ENCODE measurements at places on chromosomes 16 and 17.

- no peak for DNase-seq
Measured at GRCh38 chr17:3809135-3809534, 8.1 kb upstream of the ITGAE start.

DNA sequence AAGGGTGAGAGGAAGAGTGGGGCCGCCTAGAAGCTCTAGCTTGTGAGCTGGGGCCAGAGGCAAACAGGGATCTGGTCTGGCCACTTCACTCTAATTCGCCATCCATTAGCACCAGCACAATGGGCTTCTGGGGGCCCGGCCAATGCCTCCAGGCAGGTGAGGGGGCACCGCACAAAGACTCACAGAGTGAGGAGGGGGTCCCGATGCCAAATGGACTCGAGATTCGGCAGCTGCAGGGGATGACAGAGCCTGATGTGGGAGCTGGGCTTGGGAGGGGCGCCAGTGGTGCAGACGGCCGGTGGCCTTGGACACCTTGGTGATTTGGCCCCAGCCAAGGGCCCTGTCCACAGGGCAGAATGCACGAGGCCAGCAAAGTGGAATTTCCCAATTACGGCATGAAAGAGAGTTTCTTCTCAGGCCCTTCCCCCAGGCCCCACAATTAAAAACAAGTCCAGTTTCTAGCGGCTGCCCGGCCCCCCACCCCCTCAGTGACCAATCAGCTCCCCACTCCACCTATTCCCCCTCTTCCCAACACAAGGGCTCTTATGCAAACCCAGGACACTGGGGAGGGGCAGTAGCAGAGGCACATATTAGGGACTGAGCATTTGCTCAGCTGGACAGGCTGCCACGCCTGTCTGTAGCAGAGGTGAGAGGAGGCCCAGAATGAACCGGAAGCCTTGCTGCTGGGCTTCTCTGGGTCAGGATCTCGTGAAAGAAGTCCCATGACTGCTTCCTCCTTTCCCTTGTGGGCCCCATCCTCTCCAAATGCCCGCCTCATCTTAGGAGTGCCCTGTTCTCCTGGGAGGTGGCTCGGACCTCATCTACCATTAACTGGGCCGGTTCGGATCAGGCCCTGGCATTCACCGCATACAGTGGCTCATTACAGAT is 39.4 kb upstream of the MTSS2 start:
- no peak for DNase-seq

DNA sequence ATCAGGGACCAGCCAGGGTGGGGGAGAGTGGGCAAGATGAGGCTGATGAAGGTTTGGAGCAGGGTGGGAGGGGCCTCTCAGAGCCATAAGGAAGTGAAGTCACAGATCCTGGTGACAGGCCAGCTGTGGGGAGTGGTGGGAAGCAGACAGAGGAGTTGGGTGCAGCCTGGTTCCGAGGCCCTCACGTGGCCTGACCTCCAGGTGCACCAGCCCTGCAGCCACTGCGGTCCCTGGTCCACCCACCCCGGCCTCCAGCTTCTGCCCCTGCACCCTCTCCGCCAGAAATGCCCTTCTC is 3.9 kb upstream of the ZFPM1 start:
- DNase-seq = no peak

DNA sequence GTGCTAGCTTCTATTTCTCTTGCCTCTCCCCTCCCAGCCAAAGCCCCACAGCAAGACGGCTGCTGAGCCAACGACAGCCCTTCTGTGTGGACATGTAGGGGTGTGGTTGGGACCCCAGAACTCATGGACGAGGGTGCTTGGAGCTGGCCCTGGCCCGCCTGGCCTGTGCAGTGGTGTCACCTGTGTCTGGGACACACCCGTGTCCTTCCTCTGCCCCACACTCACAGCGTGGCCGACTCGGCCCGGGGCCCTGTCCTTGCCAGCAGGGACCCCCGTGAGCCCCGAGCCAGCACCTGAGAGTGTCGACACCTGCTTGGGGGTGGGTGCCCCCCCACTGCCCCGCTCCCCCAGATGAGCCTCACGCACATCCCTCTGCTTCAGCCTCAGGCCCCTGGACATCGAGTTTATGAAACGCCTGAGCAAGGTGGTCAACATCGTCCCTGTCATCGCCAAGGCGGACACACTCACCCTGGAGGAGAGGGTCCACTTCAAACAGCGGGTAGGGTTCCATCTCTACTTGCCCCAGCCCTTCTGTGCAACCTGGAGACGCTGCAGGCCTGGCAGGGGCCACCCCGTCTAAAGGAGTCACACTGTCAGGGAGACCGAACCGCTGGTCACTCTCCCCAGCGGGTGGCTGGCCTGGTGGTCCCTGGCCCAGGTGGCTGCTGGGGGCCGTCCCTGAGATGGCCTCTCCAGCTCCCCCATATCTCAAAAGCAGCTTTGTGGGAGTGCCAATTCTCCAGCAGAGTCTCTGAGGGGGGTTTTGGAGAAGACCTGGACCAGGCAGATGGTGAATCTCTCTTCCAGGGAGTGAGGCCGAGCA is 349.8 kb downstream of the SEC14L1 start:
- no peak for DNase-seq

- no peak for DNase-seq
Measured at GRCh38 chr17:7651097-7651664, 455 bp downstream of the ATP1B2 start.

DNA sequence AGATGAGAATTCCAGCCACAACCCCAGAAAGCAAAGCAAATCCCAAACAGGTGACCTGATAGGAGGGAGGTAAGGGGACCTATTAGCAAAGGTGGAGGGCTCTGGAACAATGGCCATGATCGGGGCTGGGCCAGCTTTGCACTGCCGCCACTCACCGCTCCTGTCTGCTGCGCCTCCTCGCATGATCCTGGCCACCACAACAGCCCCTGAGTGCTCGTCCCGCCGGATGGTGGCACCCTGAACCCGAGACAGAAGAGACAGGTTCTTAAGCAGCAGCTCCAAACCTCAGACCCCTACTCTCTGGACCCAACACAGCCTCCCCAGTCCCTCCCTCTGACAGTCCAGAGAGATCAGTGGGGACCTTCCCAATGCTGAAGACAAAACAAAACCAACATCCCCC is 5.3 kb downstream of the MPP3 start:
- DNase-seq = no peak

DNA sequence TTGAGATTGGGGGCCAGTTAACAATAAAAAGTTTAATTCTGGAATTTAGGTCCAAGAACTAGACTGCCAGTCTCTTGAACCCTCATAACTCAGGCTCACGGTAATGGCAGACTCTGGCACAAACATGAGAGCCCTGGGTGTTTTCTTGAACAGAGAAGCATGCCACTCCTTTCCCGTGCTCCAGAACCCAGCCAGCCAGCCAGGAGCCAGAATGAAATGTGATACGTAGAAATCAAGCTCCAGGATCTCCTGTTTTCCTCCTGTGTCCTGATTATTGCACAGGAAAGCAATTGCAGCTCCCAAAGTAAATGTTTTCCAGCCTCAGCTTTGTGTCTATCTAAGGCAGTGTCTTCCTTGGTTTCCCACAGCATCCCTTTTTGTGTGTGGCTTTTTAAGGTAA is 46.2 kb upstream of the NOL11 start:
- no peak for DNase-seq

DNA sequence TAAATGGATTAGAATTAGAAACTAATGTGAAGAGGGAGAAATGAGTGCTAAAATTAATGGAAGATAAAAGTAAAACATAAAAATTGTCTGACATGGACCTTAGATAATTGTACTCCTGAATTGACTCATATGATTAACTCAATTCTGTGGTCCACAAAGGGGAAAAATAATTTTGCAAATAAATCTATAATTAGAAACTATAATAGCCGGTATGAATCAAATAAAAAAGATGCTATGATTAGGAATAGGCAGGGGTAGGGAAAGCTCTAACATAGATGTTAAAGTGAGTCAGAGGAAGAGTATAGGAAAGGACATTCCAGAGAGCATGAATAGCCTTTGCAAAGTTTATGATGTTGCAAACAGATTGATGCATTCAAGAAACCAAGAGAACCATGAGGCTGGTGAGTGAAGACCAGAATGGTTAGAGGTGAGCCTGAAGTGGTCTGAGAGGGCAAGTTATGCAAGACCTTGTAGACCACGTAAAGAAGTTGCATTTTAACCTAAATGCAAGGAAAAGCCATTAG is 262.1 kb upstream of the CA10 start:
- no peak for DNase-seq

GRCh38 chr16:22625967-22626366 is 115.3 kb downstream of the NPIPB5 start:
- DNase-seq = no peak

GRCh38 chr16:79011282-79011681 is 589.3 kb downstream of the MAF start:
- DNase-seq = no peak

DNA sequence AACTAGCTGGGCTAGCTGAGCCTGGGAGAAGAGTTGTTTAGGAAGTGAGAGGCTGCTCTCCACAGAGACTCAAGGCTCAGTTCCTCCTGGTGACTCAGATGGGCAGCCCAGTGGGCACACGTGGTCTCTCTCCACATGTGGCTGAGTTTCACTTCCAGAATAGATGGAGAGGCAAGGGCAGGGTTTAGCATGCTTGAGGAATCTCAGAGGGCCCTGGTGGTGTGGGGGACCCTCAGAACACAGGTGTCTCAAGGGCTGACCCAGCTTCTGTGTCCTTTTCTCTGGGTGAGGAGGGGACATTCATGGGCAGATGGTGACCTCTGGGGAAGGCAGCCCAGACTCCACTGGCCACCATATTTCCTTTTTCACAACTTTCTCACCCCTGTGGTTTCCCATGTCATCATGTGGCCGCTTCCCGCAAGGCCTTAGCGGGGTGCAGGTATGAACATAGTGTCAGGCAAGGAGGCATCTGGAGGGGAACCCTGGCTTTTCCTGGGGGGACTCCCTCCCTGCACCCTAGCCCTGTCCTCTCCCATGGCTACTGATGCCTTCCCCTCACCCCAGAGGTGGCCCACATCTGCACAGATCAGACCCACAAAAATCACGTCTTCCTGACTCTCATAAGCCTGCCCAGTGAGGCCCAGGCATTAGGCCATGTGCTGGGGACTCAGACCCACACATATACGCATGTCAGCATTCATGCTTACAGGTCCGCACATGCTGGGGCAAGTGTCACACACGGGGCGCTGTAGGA is 3.3 kb downstream of the GRN start:
- no peak for DNase-seq

GRCh38 chr16:1917665-1918350 is 407 bp downstream of the HS3ST6 start:
- no peak for DNase-seq

DNA sequence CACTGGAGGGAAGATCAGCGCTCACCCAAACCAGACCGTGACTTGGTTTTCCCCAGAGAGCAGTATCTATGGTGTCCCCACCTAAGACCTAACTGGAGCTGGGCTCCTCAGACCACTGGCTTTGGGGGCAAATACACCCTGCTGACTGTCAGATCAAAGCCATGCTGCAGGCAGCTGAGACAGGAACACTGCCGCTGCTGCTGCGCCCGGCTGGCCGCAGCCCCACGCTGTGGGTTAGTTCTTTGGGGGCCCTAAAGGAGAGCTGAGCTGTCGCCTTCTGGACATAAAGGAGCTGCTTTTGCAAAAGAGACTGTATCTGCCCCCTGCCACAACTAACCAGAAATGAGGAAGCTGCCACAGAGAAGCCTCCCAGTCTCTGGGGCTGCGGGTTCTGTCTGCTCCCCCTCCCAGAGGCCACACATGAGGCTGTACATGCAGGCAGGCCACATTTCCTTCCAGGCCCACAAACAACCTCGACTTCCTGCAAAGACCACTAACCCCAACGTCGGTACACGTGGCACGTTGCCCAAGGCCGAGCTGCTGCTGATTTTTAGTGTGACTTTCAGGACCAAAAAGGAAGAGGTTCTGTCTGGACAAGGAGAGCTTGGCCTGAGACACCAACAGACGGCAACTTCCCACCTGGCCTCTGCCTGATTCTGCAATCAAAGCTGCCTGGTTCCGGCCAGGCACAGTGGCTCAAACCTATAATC is 18.2 kb upstream of the ABR start:
- peak; percentile 76 for DNase-seq

- DNase-seq = no peak
Measured at GRCh38 chr17:44820631-44821212, 9.4 kb downstream of the GJC1 start.

DNA sequence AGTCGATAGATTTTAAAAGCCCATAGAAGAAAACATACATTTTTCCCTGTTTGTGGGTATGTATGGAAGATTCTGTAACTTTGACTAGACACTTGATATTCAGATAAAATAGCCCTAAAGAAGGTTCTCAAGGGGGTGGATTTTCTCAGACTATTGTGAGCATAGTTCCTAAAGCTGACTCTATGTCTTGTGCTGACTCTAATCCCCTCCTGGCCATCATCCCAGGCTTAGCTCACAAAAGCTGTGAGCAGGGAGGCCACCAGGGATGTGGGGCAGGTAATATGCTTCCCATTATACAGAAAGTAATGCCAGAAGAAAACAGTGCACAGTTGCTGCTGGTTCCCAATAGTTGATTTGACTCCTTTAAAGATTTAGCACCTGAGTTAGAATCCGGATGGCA is 32.0 kb downstream of the CDH13 start:
- DNase-seq = no peak

Data from activated gamma-delta T cell treated with Interleukin-2 at 50 U/mL for 16 hours (primary cell).